ENCODE measurements at places on chromosomes 1 and 21.

DNA sequence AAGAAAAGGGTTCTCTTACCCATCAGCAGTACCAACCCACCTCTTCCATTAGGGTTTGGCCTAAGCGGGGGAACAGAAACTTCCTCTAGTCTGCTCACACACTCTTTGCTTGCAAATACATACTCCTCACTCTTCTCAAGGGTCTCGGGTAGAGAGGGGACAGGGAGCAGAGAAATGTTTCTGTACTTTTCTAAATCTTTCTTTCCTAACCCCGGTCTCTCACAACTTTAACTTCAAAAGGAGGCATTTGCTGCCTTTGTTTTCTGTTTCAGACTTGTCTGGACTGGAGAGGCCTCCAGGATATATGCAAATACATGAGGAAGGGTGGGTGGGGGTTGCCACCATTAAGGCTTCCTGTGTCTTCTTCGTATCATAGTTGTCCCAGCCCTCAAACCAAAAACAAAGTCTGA, 10.5 kb upstream of the LAX1 start:
- no peak for DNase-seq

DNA sequence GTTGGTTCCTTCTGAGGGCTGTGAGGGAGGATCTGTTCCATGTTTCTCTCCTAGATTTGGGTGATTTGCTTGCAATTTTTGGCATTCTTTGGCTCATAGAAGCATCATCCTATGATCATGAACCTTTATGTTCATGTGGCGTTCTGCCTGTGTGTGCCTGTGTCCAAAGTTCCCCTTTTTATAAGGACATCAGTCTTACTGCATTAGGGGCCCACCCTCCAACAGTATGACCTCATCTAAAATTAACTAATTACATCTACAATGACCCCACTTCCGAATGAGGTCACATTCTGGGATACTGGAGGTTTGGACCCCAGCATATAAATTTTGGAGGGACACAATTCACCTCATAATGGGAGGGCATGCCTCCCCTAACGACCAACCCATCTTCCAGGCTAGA, 12.8 kb upstream of the CAMK1G start:
- DNase-seq: no peak

DNA sequence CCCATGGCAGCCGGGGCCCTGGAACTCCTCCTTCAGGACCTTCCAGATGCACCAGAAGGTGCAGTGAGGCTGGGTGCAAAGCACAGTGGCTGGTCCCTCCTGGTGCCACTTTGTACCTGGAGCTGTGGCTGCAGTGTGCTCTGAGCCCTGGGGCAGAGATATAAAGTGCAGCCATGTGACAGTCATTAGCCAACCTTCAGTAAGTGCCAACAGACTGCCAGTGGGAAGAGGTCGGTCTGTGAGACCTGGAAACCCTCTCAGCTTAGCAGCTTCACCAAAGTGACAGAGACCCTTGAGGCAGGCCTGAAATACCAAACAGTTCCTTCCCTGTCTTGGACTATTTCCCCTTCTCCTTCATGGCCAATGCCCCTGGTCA, 26.7 kb upstream of the NGF start:
- no peak for DNase-seq

DNA sequence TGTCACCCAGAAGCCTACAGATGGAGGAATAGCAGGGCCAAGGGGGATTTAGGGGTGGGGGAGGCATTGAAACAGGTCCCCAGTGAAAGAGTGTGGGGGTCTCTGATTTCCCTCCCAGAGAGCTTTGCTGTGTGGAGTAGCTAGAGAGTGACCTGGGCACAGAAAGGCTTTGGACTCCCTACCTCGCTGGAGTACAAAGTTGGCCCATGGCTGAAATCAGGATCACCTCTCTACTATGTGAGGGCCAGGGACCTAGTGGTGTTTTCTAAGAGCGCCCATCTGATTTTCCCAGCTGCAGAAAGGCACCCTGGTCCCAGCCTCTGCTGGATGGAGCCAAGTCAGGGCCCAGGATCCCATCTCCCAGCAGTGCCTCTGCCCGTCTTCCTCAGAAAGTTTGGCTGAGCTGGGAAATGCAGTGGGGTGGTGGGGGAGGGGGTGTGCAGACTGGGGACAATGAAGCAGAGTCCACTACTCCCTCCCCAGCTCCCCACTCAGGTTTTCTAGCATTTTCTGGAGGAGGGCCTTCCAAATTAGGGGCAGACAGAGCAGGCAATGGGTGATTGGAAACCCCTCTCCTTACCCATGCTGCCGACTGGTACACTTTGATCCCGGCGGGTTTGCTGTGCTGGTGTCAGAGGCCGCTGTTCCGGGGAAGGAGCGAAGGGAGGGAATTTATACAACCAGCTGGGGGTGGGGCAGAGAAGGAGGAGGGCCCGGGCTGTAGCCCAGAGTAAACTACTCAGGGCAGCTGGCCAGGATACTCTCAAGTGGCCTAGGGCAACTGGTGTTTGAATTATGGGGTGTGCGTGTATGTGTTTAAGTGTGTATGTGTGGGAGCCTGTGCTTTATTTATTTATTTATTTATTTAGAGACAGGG, at the start of gene SELENBP1:
SELENBP1 (minus strand) TSS at position 648 of the 877 bp plus-strand sequence; CDS start at position 584, 64 bp downstream.
- DNase-seq: no peak

DNA sequence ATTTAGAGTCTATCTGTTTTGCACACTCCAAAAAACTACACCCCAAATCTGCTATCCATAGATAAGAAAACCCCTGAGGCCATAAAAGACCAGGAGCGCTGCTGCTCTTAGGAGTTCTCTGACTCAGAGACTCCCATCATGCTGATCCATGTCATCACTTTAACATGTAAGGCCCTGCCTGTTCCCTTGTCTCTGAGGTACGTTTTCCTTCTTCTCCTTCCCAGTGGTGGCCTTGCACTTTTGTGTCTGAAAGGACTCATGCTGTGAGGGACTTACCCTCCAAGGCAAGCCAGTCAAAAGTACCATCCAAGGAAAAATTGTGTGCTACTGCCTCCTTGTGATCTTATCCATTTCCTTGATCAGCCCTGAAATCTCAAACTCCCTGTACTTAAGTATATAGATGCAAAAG, 427.4 kb upstream of the NCAM2 start:
- DNase-seq: no peak

DNA sequence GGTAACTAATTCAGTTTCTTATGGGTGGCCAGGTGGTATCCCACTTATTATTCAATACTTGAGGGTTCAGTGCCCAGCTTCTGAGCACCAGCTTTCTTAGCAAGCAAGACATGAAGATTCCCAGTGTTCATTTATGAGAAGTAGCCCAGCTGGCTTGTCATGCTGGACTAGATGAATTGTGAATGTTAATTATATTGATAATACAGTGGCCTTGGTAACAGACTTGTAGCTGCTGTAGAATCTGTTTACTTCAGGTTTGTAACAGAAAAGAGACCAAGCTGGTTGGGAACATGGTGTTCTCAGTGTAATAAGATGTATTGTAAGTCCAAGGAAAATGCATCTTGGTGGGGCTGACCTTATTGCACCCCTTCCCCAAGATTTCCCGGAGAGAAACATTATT, 10.1 kb downstream of the AHCYL1 start:
- DNase-seq: no peak

DNA sequence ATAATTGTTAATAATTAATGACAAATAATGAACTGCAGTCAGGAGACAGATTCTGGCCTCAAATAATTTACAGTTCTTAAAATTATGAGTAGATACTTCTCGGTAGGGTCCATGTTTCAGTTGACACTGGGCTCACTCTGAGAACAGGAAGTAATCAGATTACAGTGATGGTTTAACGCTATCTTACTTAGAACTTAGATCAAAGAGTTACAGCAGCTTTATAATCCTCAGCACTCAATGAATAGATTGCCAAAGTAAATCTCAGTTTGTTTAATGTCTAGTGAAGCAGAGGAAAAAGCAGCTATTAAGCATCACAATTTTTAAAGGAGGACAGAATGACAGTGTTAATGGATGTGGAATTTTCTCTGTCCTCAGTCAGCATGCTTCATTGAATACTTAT, 79.6 kb downstream of the PDE4B start:
- no peak for DNase-seq

DNA sequence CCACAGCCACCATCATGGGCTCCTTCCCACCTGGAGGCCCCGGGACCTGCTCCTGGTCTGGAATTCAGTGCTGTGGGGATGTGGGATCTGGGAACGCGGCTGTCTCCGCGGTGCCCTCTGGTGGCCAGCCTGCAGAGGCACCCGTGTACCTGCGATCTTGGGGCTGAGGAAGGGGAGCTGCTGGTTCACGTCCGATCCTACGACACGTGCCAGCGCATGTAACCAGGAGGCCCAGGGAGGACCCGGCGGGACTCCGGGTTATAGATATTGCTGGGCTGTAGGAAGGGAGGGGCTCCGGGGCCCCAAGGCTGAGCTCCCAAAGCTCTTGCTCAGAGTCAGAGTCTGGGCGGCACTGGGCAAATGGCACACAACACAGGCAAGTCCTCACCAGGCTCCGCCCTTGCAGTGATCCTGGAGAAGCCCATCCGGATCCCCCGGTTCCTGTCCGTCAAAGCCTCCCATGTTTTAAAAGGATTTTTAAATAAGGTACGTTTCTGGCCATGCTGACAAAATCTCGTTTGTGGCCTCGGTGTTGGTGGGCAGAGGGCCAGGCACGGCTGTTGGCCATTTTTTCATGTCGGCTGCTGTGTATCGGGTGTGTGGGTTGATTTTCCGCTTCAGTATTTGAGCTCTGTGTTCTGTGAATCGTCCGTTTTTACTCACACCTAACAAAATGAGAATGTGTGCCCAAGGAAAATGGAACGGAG, 20.1 kb downstream of the FAAP20 start:
- DNase-seq: no peak
